RKO (cell line): ENCODE measurements at places on chromosomes 2 and 18.
A peak's percentile ranks its signal among the peaks of the same experiment; 100 is the strongest.

DNA sequence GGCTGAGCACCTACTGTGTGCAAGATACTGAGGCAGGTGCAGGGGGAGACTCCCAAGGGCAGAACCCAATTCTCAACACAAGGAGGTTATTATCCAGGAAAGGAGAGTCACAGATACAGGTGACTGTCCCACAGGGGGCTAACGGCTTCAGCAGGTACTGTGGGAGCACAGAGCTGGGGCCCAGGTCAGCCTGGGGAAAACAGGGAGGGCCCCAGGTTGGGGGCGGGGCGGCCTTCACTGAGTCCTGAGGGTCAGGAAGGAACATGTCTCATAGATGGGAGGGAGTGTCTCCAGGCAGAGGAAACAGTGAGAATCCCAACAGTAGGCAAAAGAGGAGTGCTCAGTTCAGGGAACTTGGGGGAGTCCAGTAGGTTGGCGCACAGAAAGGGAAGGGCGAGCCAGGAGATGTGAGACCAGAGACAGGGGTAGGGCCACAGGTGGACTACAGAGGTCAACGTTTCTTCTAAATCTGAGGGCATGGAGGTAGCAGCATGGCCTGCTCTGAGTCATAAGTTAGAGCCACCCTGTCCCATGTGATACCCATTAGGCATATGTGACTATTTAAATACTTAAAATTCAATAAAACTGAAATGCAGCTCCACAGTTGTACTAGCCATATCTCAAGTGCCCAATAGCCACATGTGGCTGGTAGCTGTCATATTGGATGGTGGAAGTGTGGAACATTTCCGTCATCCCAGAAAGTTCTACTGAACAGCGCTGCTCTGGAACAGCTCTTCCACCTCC is 157.2 kb downstream of the TTC32 start:
- no peak for DNase-seq

- DNase-seq: no peak
These were observed 391.4 kb upstream of the CDH19 start for GRCh38 chr18:66995270-66995669.

DNA sequence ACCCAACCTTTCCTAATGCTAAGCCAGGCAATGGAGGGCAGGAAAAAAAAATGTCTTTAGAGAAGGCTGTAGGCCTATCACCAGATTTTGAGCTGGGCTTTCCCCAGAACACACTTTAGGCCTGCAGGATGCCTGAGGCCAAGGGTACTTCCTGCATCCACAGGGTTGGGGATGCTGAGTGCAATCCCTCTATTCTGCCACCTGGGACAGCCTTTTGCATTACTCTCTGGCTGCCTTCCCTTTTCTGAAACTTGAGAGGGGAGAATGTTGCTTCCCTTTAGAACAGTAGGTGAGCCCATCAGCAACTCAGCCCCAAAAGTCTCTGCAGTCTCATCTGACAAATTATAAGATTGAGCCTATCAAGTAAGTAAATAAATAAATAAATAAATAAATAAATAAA is 195.2 kb downstream of the SLC8A1 start:
- DNase-seq: peak; percentile 44

GRCh38 chr2:197207598-197207997 is 103.0 kb downstream of the ANKRD44 start:
- DNase-seq: no peak

- no peak for DNase-seq
These were observed 38.8 kb downstream of the DNER start for GRCh38 chr2:229675569-229675968.

GRCh38 chr18:25621144-25621543 is 269.2 kb upstream of the ZNF521 start:
- DNase-seq: no peak

DNA sequence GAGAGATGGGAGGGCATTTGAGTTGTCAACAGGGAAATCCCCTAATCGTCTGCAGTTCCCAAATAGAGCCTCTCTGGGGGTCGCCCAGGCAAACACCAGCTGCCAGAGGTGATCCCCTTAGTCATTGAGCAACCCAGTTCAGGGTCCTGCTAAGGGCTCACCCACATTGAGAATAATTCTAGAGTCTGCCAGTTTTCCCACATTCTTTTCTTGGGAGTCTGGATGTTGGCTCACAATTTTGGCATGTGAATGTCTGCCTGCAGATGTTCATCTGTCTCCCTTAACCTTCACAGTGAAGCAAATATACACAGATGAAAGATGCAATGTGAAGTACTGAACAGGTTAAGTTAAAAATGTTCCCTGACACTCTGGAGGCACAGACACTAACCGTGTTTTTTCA is 11.4 kb upstream of the SMIM21 start:
- DNase-seq: no peak

GRCh38 chr2:1509271-1510065 is 96.2 kb downstream of the TPO start:
- DNase-seq: no peak

- DNase-seq: no peak
These were observed 81.1 kb upstream of the HS6ST1 start for GRCh38 chr2:128399690-128400291.

DNA sequence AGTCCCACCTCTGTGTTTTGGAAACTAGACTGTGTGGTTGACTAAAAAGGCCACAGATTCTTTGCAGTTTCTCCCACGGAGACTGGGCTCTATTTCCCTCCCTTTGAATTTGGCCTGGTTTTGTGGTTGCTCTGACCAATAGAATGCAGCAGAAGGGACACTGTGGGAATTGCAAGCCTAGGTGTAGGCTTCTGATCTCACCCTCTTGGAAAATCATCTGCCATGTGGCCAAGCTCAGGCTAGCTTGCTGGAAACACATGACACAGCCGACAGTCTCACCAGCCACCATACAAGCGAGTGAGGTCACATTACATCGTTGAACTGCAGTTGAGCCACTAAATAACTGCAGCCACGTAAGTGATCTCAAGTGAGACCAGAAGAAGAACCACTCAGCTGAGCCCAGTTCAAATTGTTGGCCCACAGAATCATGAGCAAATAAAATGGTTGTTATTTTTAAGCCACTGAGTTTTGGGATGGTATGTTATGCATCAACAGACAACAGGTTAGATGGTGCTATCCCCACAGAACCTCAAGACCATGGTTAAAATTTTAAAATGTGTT is 319.1 kb upstream of the MEX3C start:
- no peak for DNase-seq

GRCh38 chr18:48847807-48848486 is 102.8 kb downstream of the SMAD7 start:
- DNase-seq: no peak

GRCh38 chr2:175068534-175068933 is 63.4 kb upstream of the CHN1 start:
- DNase-seq: no peak

DNA sequence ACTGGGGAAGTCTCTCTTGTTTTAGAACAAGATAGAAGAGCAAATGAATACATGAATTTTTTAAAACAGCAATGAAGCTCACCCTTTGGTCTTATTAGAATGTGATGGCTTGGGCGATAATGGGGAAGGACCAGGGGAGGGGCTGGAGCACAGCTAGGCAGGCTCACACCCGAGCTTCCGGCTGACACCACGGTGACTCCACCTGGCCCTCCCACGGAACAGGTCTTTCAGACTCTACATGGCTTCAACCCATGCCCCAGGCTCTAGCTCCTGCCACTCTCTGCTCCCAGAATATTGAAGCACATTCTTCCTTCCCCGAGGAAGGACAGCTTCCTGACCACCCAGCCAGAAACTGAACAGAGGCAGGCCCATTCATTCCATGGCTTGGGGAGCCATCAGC is 127.5 kb upstream of the AGAP1 start:
- DNase-seq: no peak

- no peak for DNase-seq
These were observed at the start of gene SAG for GRCh38 chr2:233307565-233307964. Gene SAG, plus strand, starts transcription at chr2:233307816. Its CDS starts 1,374 bp downstream, at chr2:233309190.

GRCh38 chr2:8298783-8299182 is 383.1 kb upstream of the ID2 start:
- DNase-seq: no peak

DNA sequence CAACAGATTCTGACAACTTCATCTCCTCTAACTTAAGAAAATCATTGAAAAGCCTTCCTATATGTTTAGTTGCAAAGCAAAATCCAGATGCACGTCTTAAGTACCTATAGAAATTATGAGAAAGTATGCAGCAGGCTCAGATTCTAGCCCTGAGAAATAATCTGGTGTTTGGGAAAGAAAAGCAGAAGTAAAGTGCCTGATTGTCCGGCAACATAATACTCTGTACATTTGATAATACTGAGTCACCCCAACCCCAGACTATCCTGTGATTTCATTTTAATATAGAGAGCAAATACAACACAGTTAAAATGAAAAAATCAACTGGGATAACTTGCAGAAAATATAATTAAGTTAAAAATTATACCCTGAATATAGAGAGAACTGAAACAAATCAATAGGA is 13.5 kb downstream of the RFX8 start:
- no peak for DNase-seq

DNA sequence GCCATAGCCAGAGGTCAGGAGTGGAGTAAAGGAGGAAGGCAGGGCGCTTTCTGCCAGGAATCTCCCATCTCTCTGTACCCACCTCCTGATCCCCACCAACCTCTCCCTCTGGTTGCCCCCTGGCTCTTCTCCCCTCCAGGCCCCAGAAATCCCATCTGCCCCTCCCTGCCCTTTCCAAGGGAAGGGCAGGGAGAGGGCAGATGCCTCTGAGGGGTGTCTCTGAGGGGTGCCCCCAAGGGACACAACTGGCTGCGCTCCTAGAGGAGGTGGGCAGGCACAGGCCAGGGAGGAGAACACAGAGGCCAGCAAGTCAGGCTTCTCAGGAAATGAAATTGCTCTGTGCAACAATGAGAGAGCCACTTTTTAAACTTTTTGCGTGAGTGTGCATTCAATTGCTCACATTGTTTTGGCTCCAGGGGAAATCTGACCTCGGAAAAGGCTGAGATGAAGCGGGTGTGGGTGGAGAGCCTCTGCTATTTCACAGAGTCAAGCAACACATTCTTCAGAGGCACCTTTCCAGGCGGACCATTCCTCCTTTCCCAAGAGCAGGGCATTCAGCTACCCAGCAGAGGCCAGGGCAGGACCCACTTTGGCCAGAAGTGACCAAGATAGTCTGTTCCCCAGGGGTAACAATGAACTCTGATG is 125.5 kb downstream of the SMAD7 start:
- DNase-seq: no peak

GRCh38 chr2:172085460-172086159 is at the start of gene DLX1:
Gene DLX1, plus strand, starts transcription at chr2:172085507. Its CDS starts 171 bp downstream, at chr2:172085678.
- DNase-seq: peak; percentile 25

DNA sequence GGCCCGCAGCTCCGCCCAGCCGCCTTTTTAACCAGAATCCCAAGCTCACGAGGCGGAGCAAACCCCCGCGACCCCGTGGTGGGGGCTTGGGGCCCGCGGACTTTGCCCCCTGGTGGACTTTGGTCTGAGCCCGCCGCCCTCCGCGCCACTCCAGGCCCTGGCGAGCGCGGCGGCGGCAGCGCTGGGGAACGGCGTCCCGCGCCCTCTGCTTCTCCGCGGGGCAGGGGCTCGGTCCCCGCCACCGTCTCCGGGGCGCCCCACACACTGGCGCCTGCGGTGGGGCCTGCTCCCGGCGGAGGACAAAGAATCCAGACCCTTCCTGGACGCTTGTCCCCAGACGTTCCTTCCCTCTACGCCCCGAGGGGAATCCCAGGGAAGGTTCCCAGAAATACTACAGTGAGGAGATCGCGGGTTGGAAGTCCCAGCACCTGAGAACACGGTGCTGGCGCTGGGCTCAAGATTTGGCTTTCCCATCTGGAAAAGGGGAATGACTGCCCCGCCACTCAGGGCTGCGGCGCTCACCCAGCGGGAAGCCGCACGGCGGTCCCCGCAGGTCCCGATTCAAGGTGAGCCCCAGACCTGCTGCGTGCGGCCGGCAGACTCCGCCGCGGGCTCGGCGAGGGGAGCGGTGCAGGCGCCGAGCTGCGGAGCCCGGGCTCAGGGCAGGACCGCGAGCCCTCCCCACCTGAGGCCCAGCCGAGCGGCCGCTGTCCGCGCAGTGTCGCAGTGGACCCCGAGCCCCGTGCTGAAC is at the start of gene HAAO:
Gene HAAO (minus strand): TSS at position 1 of the 751 bp plus-strand sequence. CDS start 47 bp downstream, outside the sequence.
- DNase-seq: no peak

DNA sequence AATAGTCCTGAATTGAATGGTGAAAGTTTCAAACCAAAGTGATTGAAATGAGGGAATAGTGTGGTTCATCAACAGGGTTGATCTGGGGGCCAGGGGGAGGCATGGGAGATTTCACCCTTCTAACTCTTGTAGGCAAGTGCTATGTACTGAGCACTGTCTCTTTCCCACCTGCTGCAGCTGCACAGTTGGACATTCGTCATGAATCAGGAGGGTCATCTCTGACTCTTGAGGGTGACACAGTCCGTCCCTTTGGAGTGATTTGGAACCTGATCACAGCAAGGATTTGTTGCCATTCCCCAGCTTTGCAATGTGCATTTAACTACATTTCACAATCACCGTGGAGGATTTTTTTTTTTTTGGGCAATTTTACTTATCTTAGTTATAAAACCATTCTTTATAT is 224.6 kb downstream of the PHLPP1 start:
- no peak for DNase-seq

- DNase-seq: no peak
These were observed 28.1 kb downstream of the SLC1A4 start for GRCh38 chr2:65017335-65017734.

- no peak for DNase-seq
These were observed 84.0 kb downstream of the OSR1 start for GRCh38 chr2:19274439-19274838.

DNA sequence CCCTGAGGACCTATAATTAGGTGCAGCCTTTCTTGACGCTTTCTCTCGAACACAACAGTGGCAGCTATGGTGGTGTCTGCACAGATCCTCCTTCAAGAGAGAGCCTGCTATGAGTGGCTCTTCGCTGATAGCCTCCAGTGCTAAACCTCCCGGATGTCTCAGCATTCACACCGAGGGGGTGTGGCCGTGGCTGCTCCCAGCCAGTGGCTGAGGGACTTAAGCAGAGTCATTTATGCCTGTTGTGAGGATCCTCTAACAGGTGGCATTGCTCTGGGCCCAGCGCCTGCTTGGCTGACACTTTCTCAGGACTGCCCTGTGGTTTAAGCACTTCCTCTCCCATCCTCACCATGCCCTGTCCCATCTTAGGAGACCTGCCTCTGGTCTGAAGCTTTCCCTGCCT is 592.0 kb upstream of the LRRTM1 start:
- no peak for DNase-seq

DNA sequence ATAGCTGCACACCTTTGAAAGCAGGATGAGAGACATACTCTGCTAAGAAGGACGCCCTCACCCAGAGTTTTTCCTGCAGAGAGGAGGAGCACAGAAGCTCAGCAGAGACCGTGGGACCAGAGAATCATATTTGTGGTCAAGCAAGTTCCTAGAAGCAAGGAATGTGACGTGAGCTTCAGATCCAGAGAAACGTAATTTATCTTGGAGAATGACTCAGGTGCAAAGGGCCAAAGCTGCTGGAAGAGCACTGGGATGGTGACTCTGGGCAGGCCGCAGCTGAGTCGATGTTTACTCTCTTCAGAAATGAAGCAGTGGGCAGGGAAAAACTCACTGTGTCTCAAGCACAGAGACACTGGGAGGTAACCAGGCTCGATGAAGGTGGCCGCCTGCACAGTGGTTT is 50.1 kb upstream of the IGFBP2 start:
- DNase-seq: peak; percentile 10

GRCh38 chr2:20838016-20838415 is 15.1 kb upstream of the LDAH start:
- no peak for DNase-seq

GRCh38 chr2:10432311-10433181 is 15.6 kb downstream of the ODC1 start:
- DNase-seq: no peak

GRCh38 chr2:74573747-74574562 is 19.4 kb downstream of the DOK1 start:
- DNase-seq: no peak
